ENCODE measurements at places on chromosomes 3 and 15.

DNA sequence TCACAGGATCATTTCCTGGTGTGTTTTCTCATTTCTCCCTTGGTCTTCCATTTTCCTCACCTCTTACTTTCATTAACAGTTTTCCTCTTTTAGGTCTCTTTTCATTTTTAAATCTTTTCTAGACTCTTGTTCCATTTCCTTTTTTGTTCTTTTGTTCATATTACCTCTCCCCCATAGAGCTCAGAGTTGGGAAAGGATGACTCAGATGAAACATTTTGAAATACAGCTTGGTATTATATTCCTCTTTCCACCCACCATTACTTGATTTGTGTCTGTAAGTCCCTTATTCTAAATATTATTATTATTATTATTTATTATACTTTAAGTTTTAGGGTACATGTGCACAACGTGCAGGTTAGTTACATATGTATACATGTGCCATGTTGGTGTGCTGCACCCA is 153.1 kb downstream of the VGLL3 start:
- DNase-seq: no peak

- DNase-seq: no peak
Measured at GRCh38 chr3:188198001-188198400, 44.0 kb downstream of the LPP start.

DNA sequence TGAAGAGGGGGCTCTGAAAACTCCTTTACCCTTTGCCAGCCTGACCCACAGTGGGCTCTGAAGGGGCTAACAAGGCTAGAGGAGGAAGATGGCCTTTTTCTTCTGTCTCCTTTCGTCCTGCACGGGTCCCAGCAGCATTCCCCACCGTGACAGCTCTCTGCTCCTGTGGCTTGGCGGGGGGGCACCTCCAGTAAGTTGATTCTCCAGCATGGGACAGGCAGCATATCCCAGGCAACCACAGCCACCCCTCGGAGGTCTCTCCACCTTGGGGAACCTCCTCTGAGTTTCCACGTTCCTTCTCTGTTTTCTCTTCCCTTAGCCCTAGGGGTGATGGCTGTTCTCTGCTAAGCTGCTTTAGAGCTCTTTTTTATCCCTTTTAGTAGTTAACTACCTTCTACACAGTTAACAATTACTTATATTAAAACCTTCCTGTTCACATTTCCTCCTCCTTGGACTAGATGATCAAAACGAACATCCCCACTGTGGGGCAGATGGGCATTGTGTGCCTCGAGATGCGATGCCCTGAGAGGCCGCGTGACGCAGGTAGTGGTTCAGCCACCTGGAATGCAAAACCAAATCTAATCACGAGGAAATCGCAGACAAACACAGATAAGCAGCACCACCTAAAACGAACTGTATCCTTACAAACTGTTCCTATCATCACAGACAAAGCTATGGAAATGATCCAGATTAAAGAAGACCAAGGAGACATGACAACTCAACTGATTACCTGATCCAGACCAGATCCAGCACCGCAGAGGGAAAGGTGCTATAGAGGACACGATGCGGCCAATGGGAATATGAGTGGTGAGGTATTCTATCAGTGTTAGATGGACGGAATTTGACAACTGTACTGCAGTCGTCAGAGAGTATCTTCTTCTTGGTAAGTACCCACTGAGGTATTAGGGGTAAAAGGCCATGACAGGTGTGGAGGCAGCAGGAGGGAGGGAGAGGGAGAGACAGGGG is 27.7 kb downstream of the TSPAN3 start:
- no peak for DNase-seq

GRCh38 chr3:73280746-73281145 is 219.3 kb downstream of the EBLN2 start:
- DNase-seq: no peak

DNA sequence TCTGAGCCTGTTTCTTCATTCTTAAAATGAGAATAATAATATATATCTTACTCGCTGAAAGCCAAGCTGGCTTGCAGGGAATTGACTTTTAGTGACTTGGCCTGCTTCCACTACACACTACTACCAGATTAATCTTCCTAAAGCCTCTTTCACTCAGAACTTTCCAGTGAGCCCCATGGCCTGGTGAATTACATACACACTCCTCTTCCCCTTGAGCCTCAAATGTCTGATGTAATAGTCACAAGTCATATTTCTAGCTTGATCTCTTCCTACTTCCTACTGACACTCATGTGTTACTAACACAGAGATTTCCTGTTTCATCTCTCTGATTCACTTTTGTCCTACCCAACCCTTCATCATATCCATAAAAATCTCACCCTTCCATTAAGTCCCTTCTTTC is 82.7 kb upstream of the SOX2 start:
- DNase-seq: no peak

DNA sequence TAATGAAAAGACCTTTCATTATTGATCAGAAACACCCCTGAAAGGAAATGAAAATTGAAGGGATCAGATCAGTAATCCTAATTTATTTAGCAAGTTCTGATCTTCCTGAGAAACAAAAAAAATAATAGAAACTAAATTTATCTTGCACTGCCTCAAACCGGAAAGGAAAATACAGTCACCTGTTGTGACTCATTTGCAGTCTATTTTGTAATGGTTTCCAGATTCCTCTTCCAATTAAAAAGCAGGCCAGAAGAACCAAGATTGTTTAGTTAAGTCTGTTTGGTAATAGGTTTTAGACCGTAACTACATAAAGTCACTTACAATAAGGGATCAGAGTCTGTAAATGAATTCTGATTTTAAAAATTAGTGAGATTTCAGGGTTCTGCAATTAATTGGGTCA is 49.7 kb upstream of the ATOSA start:
- no peak for DNase-seq

DNA sequence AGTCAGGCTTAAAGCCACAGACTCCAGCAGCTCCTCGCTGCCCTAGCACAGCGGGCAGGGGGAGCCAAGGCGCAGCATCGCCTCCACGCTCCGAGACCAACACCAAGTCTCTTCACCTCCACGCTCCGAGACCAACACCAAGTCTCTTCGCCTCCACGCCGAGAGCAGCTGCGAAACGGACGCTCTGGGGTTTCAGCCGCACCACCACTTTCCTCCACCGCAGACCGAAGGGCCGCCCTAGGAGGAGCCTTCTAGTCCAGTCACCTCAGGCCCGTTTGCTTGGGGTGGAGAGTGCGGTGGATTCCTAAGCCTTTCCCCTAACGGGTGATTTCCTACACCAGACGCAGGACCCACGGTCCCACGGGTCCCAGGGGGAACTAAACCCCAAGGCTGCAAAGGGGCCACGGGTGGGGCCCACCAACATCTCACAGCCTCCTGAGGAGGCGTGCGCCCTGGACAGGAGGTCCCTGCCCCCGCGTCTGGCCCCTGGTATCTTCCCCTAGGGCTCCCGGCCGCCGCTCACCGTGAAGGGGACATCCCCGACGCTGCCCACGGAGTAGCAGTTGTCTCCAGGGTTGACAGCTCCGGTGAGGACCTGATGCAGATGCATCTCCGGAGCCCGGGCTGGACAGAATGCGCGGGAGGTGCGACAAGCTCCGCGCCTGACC is 501 bp downstream of the DMXL2 start:
- DNase-seq: peak; percentile 72

GRCh38 chr15:40420071-40420713 is 14.6 kb downstream of the IVD start:
- DNase-seq: no peak

GRCh38 chr3:30680789-30681648 is 74.6 kb downstream of the TGFBR2 start:
- no peak for DNase-seq

DNA sequence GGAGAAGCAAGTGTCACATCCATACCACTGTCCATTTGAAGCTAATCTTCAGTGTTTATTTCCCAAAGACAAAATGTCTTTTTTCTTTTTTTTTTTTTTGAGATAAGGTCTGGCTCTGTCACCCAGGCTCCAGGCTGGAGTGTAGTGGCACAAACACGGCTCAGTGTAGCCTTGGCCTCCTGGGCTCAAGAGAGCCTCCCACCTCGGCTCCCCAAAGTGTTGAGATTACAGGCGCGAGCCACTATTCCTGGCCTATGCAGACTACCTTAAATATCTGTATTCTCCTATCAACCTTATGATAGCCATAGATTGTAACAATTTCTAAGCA is 27.7 kb upstream of the VPS33B start:
- no peak for DNase-seq

DNA sequence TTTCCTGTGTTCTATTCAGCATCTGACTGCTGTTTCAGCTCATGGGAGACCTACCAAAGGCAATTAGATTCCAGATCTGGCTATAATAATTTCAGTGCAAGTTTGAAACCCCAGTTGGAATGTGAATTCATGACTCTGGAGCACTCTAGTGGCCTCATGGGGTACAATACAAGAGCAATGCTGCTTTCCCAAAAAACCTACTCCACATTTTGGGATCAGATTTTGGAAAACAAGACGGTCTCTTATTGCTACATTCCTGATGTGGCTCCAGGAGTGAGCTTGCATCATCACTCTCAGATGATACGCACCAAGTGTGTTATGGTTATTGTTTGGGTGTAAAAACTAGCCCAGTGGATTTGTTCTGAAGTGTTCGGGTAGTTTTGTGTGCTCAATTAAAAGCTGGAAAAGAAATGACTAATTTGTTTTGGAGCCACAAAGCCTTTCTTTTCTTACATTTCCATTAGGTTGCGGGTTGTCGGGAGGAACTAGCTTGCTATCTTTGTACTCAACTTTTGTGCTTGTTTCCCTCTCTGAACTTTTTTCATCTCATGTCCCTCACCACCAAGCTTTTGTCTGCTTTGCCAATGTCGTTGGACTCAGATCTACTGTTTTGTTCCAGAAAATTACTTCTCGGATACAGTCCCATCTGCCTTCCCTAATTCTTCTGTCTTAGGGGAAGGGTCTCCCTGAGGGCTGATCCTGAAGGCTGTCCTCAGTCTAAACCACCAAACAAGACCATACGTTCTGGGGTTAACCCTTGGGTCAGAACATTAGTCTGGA is 272.1 kb downstream of the BBX start:
- no peak for DNase-seq

DNA sequence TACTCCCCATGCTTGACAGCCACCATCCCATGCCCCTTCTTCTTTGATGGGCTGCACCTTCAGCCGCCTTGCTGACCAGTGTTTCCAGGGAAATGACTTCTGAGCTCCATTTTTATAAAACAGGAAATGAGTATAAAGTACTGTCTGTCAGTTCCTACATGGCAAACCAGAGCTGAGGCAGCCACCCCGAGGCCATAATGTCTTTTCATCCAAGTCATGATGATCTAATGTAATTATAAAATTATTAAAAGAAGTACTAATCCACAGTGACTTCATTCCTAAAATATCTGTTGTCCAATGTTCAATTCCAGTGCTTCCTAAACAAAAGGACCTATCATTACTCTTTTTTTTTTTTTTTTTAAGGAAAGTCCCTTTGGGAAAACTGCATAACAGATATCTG is 75.2 kb upstream of the HERC1 start:
- no peak for DNase-seq

GRCh38 chr3:43023746-43024145 is 44.6 kb downstream of the GASK1A start:
- no peak for DNase-seq

GRCh38 chr3:169946336-169946735 is 20.3 kb upstream of the SEC62 start:
- DNase-seq: no peak

GRCh38 chr3:21750831-21751391 is at the start of gene ZNF385D:
ZNF385D (minus strand) TSS chr3:21751210; CDS start chr3:21750916, 294 bp downstream.
- DNase-seq: peak; percentile 80

GRCh38 chr3:186172353-186172752 is 63.5 kb upstream of the ETV5 start:
- no peak for DNase-seq

DNA sequence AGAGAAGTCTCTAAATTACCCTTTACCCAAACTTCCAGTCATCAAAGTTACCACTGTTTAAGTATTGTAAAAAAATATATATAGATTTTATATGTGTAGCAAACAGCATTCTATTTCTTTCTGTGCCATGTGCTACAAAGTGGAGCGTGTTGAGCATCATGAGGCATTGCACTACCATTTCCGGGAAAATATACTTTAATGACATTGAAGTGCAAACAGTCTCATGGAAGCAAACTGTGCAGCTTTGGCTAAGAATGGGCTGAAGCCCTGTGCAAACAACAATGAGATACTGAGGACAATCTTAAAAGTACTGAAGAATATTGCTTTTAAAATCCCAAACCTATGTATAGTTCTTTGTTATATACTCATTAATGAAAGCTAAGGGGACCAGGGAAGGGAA is 6.5 kb upstream of the RPL22L1 start:
- no peak for DNase-seq

DNA sequence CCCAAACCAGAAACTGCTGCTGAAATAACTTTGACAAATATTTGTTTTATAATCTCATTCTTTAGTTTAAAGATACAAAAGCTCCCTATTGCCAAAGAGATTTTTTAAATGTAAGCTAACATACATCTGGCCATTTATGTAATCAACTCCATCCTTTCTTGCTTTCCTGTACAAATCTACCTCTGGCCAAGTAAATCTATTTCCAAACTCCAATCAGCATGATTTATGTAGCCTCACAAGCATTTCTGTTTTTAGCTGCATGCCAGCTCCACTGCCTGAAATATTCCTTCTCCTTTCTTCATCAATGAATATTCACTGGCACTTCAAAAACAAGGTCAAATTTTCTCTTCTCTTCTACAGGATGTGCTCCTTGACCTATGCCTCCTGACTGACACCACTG is 80.0 kb downstream of the SHOX2 start:
- DNase-seq: no peak
